Naive thymus-derived CD8-positive, alpha-beta T cell (primary cell): ENCODE measurements at places on chromosomes 6 and 20.

DNA sequence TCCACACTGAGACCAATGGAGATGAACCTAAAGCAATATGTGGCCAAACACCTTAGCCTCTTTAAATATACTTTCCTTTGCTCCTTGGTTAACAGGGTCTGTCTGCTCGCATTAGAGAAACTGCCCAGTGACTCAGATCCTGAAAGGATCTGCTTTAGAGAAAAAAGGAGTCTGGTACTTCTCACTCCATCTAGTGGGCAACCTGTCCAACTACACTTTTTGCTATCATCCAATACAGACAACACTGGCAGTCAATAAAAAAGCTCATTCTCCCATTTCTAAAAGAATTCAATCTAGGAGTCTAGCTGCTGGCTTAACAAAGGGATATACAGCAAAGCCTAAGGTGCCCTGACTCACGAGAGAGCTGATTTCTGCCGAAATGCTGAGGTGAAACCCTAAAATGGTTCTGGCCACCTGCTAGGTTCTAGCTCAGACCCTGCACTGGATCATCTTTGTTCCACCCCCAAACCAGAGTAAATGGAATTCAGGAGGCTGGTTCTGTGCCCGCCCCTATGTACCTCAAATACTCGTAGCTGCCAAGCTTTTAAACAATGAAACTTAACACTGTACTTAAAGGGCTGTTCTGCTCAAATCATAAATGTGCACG, 11.5 kb downstream of the GNL1 start:
- peak overlapping the region; percentile 64 for H3K4me3 ChIP-seq
- peak; percentile 56 for DNase-seq
- no peaks in the 10 kb centered on the region for H3K27me3 ChIP-seq
- H3K36me3 ChIP-seq = peaks cover 28% of the 10 kb centered on the region
- H3K4me1 ChIP-seq = peaks cover 28% of the 10 kb centered on the region

- H3K36me3 ChIP-seq = no peaks in the 10 kb centered on the region
- no peaks in the 10 kb centered on the region for H3K4me1 ChIP-seq
- no peak overlapping the region for H3K27ac ChIP-seq
- DNase-seq = no peak
- no peaks in the 10 kb centered on the region for H3K27me3 ChIP-seq
These were observed 644.1 kb downstream of the C6orf118 start for GRCh38 chr6:164665328-164665727.

DNA sequence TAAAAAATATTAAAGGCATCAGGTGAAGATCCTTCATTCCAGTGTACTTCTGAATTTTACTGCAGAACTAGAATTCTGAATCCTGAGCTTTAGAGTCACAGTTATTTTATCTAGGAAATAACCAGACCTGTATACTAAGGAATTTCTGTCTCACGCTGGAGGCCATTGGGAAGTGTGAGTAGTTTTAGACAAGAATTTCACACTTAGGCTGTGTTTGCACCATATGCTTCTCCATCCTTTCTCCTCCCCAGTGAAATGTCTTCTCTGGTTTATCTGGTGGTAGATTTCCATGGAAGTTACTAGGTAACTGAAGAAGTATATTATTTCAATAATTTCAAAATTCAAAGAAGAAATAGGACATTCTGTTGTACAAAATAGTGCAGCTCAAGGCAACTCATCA, 83.1 kb downstream of the SLC35F1 start:
- peaks cover 10% of the 10 kb centered on the region for H3K27me3 ChIP-seq
- no peak overlapping the region for H3K4me3 ChIP-seq
- no peaks in the 10 kb centered on the region for H3K36me3 ChIP-seq
- H3K27ac ChIP-seq = no peak overlapping the region
- DNase-seq = no peak

DNA sequence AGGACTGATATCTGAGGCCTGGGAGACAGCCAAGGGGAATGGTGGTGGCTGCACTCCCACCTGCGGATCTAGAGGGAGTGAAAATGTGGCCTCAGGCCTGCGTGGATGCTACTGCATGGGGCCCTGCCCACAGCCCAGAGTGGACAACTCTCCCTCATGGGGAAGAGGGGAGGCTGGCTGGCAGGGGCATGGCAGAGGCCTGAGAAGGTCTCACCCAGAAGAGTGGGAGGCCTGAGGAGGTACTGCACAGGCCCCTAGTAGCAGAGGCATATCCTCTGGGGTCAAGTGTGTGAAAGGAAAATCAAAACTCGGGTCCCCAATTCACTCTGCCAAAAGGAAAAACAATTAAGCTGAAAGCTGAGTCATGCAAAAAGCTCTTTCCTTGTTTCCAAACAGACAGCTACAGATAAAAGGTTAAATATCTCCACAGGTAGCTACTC, 158.2 kb downstream of the AKAP7 start:
- H3K36me3 ChIP-seq = peaks cover 3% of the 10 kb centered on the region
- H3K4me1 ChIP-seq = peaks cover 33% of the 10 kb centered on the region
- H3K4me3 ChIP-seq = no peak overlapping the region
- no peaks in the 10 kb centered on the region for H3K27me3 ChIP-seq

- H3K4me3 ChIP-seq = no peak overlapping the region
- H3K27me3 ChIP-seq = no peaks in the 10 kb centered on the region
- no peak overlapping the region for H3K27ac ChIP-seq
These were observed 20.5 kb downstream of the DNAJC5 start for GRCh38 chr20:63915471-63915870.

DNA sequence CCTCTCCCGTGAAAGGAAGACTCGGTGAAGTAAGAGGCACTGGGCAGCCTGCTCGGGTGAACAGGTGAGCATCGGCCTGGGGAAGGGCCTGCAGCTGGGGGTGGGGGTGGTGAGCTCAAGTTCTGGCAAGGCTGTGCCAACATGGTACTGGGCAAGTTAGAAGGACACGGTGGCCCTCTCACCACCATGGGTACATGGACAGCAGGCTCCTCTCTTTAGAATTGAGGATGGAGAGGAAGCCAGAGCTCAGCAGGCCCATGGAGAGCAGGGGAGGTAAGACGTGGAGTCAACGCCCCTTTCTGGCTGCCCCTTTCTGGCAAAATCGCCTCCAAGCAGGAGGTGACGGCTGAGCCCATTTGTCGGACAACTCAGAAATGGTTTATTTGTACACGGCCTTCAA, 135.6 kb downstream of the ANKRD60 start:
- no peak overlapping the region for H3K27ac ChIP-seq
- H3K36me3 ChIP-seq = no peaks in the 10 kb centered on the region
- DNase-seq = no peak

DNA sequence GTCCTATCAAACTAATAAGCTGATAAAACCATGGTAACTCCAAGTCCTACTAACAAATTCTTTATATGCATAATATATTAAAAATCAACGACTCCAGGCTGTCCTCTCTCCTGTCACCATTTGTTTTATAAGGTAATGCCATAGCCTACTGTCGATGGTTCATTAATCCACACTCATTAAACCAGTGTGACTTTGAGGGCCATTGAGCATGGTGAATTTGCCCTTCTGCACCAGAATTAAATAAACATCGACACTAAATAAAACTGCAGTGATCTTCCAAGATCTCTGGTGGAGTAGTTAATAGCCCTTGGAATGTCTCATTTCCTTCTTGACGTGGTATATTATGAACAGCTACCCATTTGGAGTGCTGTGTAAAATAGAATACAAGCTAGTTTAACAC, 358.5 kb downstream of the CBLN4 start:
- no peaks in the 10 kb centered on the region for H3K27me3 ChIP-seq
- H3K27ac ChIP-seq = no peak overlapping the region
- H3K4me3 ChIP-seq = no peak overlapping the region
- DNase-seq = no peak
- H3K36me3 ChIP-seq = no peaks in the 10 kb centered on the region

DNA sequence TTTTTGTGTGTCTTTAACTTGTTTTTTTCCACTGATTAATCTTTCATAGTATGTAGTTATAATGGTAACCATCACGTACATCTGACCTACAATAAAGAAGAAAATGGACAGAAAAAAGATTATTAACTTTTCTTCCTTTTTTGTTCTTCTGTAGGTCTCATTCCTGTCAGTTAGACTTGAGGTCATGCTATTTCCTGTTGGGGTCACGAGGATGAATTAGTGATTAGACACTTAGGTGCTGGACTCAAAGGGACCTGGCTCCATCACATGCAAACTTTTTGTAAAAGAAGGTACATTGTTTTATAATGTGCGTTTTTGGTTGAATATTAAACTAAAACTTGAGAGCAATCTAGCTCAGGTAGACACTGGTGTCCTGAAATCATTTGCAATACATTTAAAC, 14.8 kb downstream of the MARCKS start:
- peaks cover 8% of the 10 kb centered on the region for H3K4me1 ChIP-seq
- no peak overlapping the region for H3K27ac ChIP-seq
- no peak overlapping the region for H3K4me3 ChIP-seq
- H3K36me3 ChIP-seq = no peaks in the 10 kb centered on the region
- H3K27me3 ChIP-seq = peaks cover 11% of the 10 kb centered on the region

DNA sequence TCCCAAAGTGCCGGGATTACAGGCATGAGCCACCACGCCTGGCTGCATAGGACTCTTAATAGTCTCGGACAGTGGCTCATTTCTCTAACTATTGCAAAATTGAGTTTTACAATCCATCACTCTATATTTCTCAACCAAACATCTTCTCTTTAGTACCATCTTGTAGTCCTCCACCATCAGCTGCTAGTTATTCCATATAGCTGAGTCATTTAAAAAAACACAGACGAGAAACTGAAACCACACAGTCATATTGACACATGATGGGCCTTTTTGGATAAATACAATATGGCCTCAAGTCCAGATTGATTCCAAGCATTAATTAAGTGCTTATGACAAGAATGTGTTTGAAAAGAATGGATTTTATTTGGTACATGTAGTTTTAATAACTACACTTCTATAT, 599.1 kb downstream of the MEI4 start:
- H3K27ac ChIP-seq = no peak overlapping the region
- no peak overlapping the region for H3K4me3 ChIP-seq
- DNase-seq = no peak
- no peaks in the 10 kb centered on the region for H3K27me3 ChIP-seq
- H3K36me3 ChIP-seq = no peaks in the 10 kb centered on the region
- no peaks in the 10 kb centered on the region for H3K4me1 ChIP-seq

DNA sequence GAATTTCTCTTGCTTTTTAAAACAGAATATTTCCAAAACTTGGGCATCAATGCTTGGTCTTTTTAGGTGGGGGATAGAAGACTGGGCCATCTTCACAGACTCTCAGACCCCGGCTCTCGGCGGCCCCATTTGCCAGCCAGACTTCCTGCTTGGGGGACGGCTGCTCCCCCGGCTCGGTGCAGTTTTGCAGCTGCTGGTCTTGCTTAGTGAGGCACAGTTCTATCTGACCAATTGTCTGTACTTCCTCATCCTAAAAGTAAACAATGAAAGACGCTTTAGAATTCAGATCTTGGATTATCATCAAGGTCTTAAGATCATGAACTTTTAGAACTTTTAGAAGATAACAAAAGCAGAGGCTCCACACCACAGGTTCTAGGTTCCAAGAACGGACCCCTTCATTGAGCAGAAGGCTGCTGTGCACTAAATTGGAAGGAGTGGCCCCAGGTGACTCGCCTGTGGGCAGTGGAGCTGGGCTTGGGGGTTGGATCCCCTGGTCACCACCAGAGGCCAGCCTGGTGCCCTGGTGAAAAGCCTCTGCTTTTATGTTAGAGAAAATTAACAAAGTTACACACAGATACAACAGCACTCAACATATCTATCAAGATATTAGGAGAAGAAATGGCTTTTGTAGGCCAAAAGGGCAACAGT, 26.7 kb downstream of the RNASET2 start:
- H3K4me1 ChIP-seq = peaks cover 20% of the 10 kb centered on the region
- DNase-seq = no peak
- no peak overlapping the region for H3K4me3 ChIP-seq
- peaks cover 5% of the 10 kb centered on the region for H3K36me3 ChIP-seq

GRCh38 chr6:36912586-36912985, 26.8 kb downstream of the C6orf89 start:
- peak overlapping the region; percentile 93 for H3K27ac ChIP-seq
- peak; percentile 75 for DNase-seq
- H3K27me3 ChIP-seq = no peaks in the 10 kb centered on the region
- H3K36me3 ChIP-seq = peaks cover 10% of the 10 kb centered on the region
- H3K4me1 ChIP-seq = peaks cover 20% of the 10 kb centered on the region

DNA sequence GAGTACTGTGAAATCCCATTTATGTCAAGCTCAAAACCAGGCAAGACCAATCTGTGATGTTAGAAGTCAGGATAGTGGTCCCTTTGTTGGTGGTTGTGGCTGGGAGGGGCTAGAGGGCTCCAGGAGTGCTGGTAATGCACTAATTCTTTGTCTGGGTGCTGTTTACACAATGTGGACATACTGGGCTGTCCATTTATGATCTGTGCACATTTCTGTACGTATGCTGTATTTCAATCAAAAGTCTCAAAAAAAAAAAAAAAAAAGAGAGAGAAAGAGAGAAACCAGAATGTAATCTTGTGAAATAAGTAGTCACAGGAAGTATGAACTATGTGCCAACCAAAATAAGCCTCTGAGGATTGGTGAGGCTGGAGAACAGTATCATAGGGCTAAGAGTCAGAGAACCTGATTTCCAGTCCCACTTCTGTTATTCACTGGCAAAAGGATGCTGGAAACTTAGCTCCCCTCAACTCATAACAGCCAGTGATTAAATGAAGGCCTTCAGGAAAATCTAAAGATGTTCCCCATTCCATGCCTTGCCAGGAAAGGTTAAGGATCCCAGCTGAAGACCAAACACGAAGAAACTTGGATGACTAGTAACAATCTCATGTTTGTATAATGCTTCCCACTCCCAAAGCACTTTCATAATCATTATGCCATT, 19.6 kb upstream of the TRAM2 start:
- no peak overlapping the region for H3K4me3 ChIP-seq
- DNase-seq = no peak
- no peaks in the 10 kb centered on the region for H3K36me3 ChIP-seq
- H3K4me1 ChIP-seq = peaks cover 12% of the 10 kb centered on the region
- H3K27ac ChIP-seq = no peak overlapping the region
- H3K27me3 ChIP-seq = no peaks in the 10 kb centered on the region
